ENCODE measurements at places on chromosomes 12 and 14.

GRCh38 chr12:82082501-82082900 lies 275.7 kb downstream of the CCDC59 start:
- no peak for DNase-seq

DNA sequence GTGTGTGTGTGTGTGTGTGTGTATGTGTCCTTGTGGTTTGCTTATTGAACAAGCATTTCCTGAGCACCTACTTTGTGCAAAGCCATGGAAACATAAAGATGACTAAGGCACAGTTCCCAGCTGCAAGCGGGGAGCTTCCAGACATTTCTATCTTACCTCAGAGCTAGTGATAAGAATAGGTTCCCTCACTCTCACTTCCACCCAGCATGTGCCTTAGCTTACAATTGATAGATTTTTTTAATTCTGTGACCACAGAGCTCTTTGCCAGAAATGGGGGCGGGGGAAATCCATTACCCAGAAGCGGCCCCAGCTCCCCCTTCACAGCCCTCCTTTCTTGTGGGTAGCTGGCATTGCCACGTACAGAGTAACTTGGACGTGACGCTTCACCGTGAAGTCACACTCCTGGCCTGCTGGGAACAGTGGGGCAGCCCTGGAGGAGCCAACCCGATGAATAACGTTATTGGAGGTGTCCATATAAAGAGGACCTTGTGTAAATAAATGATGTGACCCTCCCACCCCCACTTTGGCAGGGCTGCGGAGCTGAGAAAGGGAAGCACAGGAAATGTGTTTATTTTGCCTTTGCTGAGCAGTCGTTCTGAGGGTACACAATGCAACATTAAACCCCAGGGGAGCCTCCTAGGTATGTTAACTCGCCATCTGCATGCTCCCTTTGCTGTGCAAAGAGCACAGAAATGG lies 238.9 kb downstream of the CHST11 start:
- DNase-seq, result peak; percentile 33

DNA sequence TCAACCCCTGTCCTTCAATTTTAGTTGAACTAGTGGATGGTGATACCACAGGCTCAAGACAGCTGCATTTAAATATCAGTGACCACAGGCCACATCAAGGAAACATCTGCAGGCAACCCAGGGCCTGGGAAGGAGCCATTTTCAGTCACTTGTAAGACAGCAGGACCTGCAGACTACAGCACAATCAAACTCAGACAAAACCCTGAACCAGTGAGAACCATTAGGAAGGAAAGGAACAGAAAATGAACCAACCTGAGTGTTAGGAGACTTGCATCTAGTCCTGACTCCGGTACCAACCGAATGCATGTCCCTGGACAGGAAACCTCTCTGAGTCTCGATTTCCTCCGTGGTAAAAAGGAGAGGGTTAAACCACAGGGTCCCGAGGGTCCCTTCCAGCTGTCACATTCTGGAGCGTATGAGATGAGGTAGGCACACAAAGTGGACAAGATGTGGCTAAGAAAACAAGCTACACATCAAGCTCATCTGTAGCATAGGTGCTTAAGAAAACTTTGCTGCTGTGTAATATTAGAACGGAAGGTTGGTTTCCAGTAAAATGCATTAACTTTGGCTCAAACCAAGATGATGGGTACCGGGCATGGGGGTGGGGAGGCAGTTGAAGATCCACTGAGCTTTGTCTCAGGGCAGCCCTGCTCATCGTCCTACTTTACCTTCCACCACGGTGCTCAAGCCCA lies 1.6 kb upstream of the CDKN1B start:
- DNase-seq, result peak; percentile 68

DNA sequence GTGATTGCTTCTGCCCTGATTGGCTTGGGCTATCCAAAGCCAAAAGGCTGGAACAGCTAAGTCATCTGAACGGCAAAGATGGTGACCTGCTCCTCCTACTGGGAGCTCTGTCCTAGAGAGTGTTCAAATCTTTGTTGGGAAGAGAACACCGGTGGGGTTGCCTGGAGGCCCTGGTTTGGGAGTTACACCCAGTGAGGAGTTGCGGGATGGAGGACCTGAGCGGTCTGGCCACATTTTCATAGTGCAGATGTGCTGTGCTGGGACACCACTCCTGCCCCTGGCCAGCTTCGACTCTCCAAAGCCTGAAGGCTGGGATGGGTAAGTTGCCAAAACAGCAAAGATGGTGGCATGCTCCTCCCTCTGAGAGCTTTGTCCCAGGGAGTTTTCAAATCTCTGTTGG lies 795.4 kb downstream of the TRHDE start:
- no peak for DNase-seq

- DNase-seq, result peak; percentile 64
These were observed 116.1 kb upstream of the ATF7IP start for GRCh38 chr12:14249368-14249767.

DNA sequence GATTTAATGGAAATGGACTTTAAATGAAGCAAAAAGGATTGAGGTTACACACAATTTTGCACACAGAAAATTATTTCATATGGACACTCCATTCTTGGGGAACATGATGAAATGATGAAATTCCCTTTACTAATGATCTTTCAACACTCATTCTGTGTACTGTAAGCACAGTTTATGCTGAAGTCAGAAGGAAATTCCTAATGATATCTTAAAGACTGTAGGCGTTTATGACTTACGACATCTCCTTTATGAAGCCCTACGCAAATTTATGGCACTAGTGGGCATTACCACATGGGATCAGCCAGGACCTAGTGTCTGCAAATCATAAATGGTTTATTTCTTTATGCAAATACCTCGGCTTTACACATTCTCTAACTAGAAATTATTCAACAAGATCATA lies 97.9 kb upstream of the SOX5 start:
- DNase-seq, result no peak

DNA sequence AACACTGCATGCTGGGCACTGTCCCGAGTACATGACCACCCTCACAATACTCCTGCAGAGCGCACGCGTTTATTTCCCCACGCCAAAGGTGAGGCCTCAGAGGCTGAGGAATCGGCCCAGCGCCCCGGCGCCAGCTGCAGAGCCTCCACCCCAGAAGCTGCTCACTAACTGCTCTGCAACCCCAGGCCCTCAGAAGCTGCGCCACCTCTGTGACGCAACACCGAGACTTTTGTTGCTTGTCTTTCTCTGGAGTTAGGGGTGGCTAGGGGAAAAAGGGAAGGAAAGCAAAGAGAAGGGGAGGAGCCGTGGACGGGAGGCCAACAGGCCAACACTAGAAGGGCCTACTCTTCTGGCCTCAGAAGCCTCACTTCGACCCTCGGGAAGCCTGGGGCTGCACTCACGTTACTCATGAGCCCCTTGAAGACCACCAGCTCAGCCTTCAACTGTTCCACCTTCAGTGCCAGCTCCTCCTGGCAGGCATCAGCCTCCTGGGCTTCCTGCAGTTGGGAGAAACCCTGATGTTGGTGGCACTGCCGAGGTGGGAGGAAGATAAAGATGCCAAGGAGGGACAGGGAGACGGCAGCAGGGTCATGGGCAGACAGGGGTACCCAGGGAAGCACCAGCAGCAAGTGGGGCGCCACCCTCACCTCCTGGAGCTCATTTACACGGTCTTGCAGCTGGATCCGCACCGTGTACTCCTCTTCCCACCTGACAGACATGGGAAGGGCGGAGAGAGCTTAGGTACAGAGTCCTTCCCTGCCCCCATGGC lies 5.4 kb downstream of the IFFO1 start:
- DNase-seq, result no peak

DNA sequence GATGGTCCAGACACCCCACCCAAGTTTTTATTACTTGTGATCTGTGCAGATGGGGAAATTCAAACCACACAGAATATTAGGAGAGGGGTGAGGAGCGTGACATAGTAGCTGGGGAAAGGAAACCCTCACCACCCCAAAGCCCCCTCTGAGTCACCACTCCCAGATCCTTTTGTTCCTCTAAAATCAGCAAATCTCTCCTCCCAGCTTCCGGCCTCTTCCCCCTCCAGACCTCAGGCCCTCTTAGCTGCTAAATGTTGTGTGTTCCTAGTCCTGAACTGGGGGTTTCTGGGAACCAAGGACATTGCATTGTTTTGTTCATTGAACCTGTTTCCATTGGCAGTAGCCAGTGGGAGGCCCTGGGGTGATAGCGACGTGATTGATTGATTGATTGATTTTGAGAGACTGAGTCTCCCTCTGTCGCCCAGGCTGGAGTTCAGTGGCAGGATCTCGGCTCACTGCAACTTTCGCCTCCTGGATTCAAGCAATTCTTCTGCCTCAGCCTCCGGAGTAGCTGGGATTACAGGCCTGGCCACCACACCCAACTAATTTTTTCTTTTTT lies 5.9 kb upstream of the ORAI1 start:
- DNase-seq, result no peak

DNA sequence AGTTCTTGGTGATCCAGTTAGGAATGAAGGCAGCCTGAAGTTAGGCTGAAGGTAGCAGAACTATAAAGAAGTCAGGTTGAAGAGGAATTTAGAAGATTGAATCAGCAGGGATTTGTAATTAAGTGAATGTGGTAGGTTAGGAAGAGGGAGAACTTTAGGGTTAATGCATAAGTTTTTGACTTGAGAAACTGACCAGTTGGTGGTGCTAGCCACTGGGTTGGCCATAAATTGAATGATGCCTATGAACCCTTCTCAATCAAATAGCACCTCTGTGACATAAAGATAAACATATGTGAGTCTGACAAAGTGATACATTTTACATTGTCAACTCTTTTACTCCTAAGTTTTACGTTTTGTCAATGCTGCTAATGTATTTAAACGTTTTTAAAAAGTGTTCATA lies 290.6 kb upstream of the NAV3 start:
- no peak for DNase-seq

- DNase-seq, result no peak
These were observed 1.9 kb downstream of the EAPP start for GRCh38 chr14:34537677-34538009.

- no peak for DNase-seq
These were observed 173.9 kb upstream of the ATF7IP start for GRCh38 chr12:14191612-14192011.

DNA sequence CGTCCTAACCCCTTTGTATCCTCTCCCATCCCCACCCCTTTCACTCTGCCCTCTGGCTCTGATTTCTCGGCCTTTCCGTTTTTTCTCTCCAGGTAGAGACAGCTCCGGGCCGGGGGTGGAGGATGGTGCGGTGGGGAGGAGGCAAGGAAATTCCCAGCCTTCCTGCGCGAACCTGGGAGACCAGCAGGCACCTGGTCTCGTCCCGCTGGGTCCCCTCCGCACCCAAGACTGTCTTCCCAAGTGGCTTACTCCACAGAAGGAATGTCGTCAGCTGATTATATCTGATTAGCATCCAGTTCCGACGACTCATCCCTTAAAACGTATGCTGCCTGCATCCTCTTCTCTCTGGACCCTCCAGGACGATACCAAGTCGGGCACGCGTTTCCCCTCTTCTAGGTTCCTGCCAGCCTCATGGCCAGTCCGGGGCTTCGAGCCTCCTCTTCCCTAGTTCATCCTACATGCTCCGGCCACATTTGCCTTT lies 42.2 kb upstream of the CAPRIN2 start:
- DNase-seq, result peak; percentile 35

- DNase-seq, result no peak
These were observed 2.5 kb downstream of the FAM222A start for GRCh38 chr12:109716092-109716479.

DNA sequence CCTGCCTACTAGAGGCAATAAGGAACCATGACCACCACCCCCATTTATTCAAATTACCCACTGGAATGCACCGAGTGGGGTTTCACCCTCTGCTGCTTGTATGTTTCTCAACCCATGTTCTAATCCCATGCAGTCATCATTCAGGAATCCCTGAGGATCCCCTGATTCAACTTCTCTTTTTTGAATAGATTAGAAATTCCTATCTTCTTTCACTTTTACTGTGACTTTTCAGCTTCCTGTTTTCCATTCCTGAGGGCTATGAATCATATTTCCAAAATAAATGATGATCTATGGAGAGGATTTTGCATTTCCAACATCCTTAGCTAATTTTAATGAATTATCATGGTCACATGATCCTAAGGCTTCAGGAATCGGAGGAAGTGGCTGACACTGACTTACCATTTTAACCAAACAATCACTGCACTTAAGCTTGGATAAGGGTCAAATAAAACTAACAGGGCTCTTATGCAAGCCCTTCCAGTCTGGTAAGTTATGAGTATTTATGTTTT lies 19.4 kb upstream of the P2RX4 start:
- peak; percentile 17 for DNase-seq

DNA sequence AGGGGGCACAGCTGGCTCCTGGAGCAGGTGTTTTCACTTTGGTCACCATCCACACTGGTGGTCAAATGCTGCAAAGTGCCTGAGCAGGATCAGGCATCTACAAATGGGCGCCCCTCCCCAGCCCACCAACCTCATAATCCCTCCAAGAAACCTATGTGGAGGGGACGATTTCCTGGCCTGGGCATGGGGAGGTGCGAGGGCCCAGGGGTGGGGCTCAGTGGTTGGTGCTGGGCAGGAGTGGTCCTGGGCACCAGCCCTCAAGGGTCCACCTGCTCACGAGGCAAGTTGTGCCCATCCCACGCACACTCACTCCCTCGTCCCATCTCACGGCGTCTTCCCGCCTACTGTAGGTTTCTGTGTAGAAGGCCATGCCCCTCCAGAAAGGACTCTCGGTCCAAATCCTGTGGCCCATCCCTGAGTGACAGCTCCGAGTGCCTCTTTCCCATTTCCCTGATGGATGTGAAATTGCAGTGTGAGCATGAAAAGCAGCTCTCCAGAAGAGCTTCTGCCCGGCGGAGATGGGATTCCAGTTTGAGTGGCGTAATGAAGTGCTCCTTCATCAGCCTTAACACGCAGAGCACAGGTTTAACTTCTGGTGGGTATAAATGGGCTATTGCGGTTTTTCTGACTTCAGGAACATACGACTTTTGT lies 36.9 kb downstream of the SLC15A4 start:
- DNase-seq, result no peak

DNA sequence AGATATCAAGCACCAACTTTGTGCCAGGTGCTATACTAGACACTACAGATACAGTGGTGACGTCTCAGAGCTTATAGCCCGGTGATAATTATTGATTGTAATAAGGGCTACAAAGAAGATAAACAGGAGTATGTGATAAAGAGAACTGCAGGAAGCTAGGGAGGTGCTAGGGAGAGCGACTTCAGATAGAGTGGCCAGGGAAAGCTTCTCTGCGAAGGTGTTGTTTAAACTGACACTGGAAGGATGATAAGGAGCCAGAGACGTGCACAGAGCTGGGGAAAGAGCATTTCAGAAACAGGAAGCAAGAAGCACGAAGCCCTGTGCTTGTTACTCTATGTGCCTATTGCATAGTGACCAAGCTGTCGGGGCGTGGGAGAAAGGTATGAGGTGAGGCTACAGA lies 48.1 kb upstream of the OTX2 start:
- DNase-seq, result no peak

GRCh38 chr12:26987634-26988424 lies 26.4 kb downstream of the TM7SF3 start:
- no peak for DNase-seq

DNA sequence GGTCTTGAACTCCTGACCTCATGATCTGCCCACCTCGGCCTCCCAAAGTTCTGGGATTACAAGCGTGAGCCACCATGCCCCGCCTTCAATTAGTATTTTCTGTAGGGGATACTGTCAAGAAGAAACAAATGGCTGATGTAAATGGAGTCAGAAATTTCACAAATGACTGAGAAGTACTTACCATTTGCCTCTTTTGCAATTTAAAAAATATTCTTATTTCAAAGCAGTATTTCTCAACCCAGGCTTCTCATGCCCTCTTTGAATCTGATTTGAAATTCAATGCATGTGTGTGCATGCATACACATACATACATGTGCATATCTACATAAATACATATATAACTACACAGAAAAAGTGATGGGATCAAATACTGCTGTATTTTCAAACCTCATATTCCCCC lies 4.4 kb downstream of the PSMA6 start:
- DNase-seq, result no peak

All from SW480 (cell line).